Lung (tissue), 17 donors: ENCODE measurements at places on chromosomes 11 and 22. TPM values are rescaled to one million over a fixed set of nuclear protein-coding genes. Genes with fewer than 3 reads are reported as not detected.

Gene HIRA
- polyA plus RNA-seq: 18.8 TPM

Gene OR4D5
- polyA plus RNA-seq: not detected

Gene SCARF2
- polyA plus RNA-seq: 4.7 TPM

Gene MTFP1
- polyA plus RNA-seq: 40.0 TPM
